ENCODE measurements at places on chromosomes 12 and 14.
A peak's percentile ranks its signal among the peaks of the same experiment; 100 is the strongest.

DNA sequence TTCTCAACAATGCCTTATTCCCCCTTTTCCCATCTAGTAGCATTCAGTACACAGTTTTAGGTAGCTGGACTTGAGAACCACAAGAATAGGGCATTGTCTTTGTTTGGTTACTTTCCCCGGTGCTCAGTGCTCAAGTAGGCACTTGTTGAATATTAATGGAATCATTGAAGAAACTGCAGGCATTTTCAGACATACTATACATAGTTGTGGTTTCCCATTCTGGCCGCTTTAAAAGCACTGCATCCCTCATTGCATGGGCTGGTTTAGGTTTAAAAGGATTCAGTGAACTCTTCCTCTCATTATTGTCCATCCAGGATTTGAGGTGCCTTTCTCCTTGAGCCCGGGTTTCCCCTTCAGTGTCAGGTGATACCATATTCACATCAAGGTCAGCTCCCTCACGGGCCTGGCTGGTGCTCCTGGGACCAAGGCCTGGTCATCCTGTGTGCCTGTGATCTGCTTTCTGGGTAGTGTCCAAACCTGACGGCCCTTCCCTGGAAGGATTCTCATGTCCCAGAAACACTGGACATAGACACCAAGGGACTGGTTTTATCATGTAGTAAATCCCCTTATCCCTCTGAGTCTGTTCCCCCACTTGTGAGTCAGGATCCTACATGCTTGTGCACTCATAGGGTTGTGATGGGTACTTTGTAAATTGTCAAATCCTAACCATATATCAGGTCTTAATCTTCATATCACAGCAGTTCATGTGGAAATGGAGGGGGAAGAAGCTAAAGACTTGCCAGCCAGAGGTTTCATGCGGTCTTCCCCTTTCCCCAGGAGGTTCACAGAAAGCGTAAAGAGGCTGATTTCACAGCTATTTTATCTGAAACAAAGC lies 7.4 kb downstream of the TCP11L2 start:
- no peak for DNase-seq
- peaks cover 20% of the 10 kb centered on the region for H3K36me3 ChIP-seq
- H3K4me3 ChIP-seq = no peak overlapping the region
- H3K27ac ChIP-seq = no peak overlapping the region

DNA sequence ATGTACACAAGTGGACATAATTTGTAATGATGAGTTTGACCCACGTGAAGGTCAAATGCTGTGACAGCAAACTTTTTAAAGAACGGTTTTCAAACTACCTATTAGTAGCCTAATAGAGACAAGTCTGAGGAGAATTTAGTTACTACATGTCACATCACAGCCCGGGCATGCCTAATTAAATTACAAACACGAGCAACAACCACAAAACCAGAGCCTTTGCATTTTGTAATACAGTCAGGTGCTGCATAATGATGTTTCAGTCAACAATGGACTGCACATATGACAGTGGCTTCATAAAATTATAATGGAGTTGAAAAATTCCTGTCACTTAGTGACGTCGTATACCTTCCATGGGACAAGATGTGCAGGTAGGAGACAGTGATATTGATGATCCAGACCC lies 274.5 kb downstream of the DACT1 start:
- H3K36me3 ChIP-seq = no peaks in the 10 kb centered on the region
- H3K4me1 ChIP-seq = no peaks in the 10 kb centered on the region
- no peak overlapping the region for H3K4me3 ChIP-seq
- DNase-seq = no peak
- H3K27me3 ChIP-seq = no peaks in the 10 kb centered on the region

GRCh38 chr12:93111773-93112172 lies 182.7 kb upstream of the EEA1 start:
- no peaks in the 10 kb centered on the region for H3K36me3 ChIP-seq
- peaks cover 12% of the 10 kb centered on the region for H3K4me1 ChIP-seq
- no peak overlapping the region for H3K4me3 ChIP-seq

GRCh38 chr12:92733661-92734060 lies 30.9 kb downstream of the PLEKHG7 start:
- H3K27ac ChIP-seq = no peak overlapping the region
- no peaks in the 10 kb centered on the region for H3K27me3 ChIP-seq
- no peaks in the 10 kb centered on the region for H3K36me3 ChIP-seq
- H3K4me1 ChIP-seq = peaks cover 11% of the 10 kb centered on the region
- no peak for DNase-seq
- H3K4me3 ChIP-seq = no peak overlapping the region

DNA sequence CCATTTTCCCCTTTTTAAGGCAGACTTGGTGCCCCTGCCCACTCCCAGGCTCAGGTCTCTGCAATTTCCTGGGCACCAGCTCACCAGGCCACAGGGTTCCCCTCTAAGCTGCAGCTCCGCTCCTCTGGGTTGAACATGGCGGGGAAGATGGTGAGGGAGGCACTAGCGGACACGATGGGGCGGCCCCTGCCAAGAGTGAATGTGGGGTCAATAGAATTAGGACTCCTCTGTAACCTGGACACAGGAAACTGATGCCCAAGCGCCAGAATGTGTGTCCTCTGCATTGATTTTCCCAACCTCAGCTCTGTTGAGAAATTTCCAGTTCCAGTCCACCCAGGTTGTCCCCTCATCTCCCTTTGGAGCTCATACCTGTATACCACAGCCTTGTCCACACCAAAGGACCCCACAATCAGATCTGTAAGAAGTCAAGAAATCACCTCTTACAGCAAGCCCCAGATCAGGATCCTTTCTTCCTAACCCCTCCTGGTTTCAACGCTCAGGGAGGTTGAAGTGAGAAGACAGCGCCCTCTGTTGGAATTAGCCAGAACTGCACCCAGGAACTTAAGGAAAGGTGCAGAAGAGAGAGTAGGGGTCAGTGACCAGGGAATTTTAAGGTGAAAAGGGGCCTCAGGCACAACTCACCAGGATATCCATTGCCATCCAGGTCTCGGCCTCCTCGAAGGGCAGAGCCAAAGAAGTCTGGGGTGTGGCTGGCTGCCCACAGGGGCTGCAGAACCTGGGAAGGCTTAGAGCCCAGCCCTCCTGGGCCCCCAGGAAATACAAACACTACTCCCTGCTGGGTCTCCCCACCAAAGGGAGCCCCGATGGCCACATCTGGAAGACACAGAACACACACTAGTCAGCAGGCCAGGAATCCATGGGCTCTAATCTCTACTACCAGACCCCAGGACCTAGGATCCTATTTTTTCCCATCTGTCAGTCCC lies 14.7 kb downstream of the ITGA5 start:
- DNase-seq = no peak
- H3K27me3 ChIP-seq = no peaks in the 10 kb centered on the region
- no peaks in the 10 kb centered on the region for H3K4me1 ChIP-seq
- peaks cover 95% of the 10 kb centered on the region for H3K36me3 ChIP-seq

DNA sequence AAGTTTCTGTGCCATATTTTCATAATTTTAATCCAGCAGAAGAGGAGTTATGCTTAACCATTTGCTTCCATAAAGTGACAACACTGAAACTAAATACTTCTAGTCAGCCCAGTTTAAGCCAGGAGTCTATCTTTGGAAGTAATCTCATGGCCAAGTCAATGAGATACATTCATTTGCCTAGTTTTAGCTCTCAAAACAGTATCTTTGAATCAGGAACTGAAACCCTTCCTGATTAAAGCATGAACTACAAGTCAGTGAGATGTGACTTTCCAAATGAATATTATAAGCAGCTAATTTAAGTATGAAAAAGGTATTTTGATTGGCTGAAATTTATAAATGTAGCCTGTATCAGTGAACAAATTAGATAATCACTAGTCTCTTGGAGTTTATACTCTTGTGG lies 491.5 kb downstream of the SLC6A15 start:
- no peak overlapping the region for H3K4me3 ChIP-seq
- no peaks in the 10 kb centered on the region for H3K27me3 ChIP-seq
- H3K27ac ChIP-seq = no peak overlapping the region
- DNase-seq = no peak
- no peaks in the 10 kb centered on the region for H3K36me3 ChIP-seq

GRCh38 chr12:128867466-128867865 lies 14.2 kb downstream of the GLT1D1 start:
- H3K36me3 ChIP-seq = no peaks in the 10 kb centered on the region
- H3K4me1 ChIP-seq = no peaks in the 10 kb centered on the region
- H3K27me3 ChIP-seq = no peaks in the 10 kb centered on the region
- no peak for DNase-seq
- no peak overlapping the region for H3K27ac ChIP-seq
- H3K4me3 ChIP-seq = no peak overlapping the region

- H3K27me3 ChIP-seq = no peaks in the 10 kb centered on the region
- DNase-seq = no peak
- H3K27ac ChIP-seq = no peak overlapping the region
- no peak overlapping the region for H3K4me3 ChIP-seq
- no peaks in the 10 kb centered on the region for H3K36me3 ChIP-seq
These were observed 122.2 kb upstream of the METAP2 start for GRCh38 chr12:95351748-95352147.

DNA sequence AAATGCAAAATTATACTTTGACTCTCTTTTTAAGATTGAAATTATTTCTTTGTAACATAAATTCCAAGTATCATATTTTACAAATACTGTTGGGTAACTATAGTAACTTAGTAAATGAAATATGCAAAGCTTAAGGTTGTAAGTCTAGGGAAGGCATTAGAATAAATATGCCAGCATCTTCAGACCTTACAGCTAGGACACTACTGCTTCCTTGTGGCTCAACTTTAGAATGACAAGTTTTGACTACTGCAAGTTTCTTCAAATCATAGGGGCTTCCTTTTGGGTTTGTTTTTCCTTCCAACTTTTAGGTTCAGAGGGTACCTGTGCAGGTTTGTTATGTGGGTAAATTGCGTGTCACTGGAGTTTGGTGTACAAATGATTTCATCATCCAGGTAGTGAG lies 17.7 kb upstream of the ANP32D start:
- H3K4me3 ChIP-seq = no peak overlapping the region
- DNase-seq = no peak
- no peaks in the 10 kb centered on the region for H3K27me3 ChIP-seq
- H3K36me3 ChIP-seq = no peaks in the 10 kb centered on the region
- no peak overlapping the region for H3K27ac ChIP-seq

DNA sequence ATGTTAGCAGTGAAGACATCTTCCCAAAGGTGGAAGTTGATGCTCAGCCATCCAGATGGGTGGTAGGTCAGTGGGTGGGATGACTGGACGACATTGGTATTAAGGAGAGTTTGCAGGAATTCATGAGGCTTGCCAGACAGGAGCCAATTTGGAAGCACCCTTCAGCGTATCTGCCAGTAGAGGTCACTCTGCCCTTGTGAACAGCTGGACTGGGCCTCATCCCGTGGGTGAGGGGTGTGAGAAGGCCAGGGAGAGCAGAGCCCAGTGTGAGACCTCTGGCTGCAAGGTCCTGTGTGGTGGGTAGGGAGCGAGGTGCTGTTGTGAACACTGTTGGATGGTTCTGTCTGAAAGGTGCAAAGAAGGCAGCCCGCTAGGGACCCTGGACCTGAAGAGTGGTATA lies 37.7 kb downstream of the SLC5A8 start:
- no peaks in the 10 kb centered on the region for H3K4me1 ChIP-seq
- H3K27me3 ChIP-seq = no peaks in the 10 kb centered on the region
- no peak overlapping the region for H3K4me3 ChIP-seq
- no peaks in the 10 kb centered on the region for H3K36me3 ChIP-seq
- no peak for DNase-seq

GRCh38 chr14:73944432-73945158 lies 5.3 kb downstream of the FAM161B start:
- peaks cover 19% of the 10 kb centered on the region for H3K4me1 ChIP-seq
- DNase-seq = no peak
- H3K36me3 ChIP-seq = peaks cover 24% of the 10 kb centered on the region
- no peaks in the 10 kb centered on the region for H3K27me3 ChIP-seq
- no peak overlapping the region for H3K4me3 ChIP-seq
- no peak overlapping the region for H3K27ac ChIP-seq

GRCh38 chr12:14769466-14769968 lies 33.8 kb downstream of the WBP11 start:
- peak overlapping the region; percentile 94 for H3K27ac ChIP-seq
- H3K27me3 ChIP-seq = no peaks in the 10 kb centered on the region
- no peaks in the 10 kb centered on the region for H3K36me3 ChIP-seq

GRCh38 chr12:454833-455232 lies 4.9 kb upstream of the B4GALNT3 start:
- DNase-seq = no peak
- H3K27ac ChIP-seq = no peak overlapping the region
- H3K4me3 ChIP-seq = no peak overlapping the region
- H3K4me1 ChIP-seq = peaks cover 8% of the 10 kb centered on the region
- no peaks in the 10 kb centered on the region for H3K36me3 ChIP-seq
- H3K27me3 ChIP-seq = no peaks in the 10 kb centered on the region

DNA sequence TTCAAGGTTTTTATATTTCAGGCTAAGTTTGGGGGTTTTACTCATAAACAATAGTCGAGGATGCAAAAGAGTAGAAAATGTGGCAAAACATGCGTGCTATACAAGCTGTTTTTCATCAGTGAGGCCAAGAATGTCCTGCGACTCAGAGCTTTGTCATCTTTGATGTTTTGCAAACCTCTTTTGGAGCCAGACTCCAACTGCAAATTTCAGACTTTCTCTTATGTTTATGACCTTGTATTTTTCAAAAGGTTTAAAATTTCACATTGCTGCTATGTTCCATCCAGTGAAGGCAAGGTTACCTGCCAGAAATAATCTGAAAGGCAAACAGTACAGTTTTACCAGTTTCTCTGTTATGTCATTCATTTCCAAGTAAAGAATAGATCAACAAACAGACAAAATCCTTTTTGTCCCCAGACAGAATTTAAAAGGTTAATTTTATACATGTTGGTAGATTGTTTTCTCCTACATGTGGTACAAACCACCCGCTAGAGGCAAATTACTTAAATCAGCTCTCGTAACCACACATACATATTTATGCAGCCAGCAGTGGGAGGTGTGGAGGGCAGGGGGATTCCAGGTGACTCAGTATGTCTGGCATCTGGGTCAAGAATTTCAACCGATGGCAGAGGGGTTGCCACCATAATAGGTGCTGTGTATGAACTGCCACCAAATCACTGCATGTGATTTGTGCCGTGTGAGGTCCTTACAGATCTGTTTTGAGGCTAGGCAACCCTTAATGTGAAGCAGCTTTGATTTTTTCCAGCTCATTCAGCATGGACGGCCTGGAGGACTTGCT lies 119.8 kb upstream of the CPM start:
- peaks cover 19% of the 10 kb centered on the region for H3K4me1 ChIP-seq
- H3K27me3 ChIP-seq = no peaks in the 10 kb centered on the region
- H3K36me3 ChIP-seq = no peaks in the 10 kb centered on the region
- H3K27ac ChIP-seq = peak overlapping the region; percentile 6
- no peak for DNase-seq

GRCh38 chr12:27422697-27423096 lies 23.8 kb upstream of the SMCO2 start:
- H3K4me3 ChIP-seq = no peak overlapping the region
- no peaks in the 10 kb centered on the region for H3K4me1 ChIP-seq
- no peaks in the 10 kb centered on the region for H3K36me3 ChIP-seq
- DNase-seq = no peak
- H3K27ac ChIP-seq = no peak overlapping the region
- no peaks in the 10 kb centered on the region for H3K27me3 ChIP-seq

- no peaks in the 10 kb centered on the region for H3K27me3 ChIP-seq
- no peaks in the 10 kb centered on the region for H3K4me1 ChIP-seq
- no peak overlapping the region for H3K27ac ChIP-seq
- H3K36me3 ChIP-seq = no peaks in the 10 kb centered on the region
These were observed 158.4 kb upstream of the RASSF8 start for GRCh38 chr12:25800101-25800500.

GRCh38 chr14:93708311-93708734 lies 80.0 kb downstream of the PRIMA1 start:
- no peak overlapping the region for H3K4me3 ChIP-seq
- H3K27ac ChIP-seq = no peak overlapping the region
- DNase-seq = no peak
- no peaks in the 10 kb centered on the region for H3K4me1 ChIP-seq
